A549 (cell line): ENCODE measurements at places on chromosomes 5 and 9.

DNA sequence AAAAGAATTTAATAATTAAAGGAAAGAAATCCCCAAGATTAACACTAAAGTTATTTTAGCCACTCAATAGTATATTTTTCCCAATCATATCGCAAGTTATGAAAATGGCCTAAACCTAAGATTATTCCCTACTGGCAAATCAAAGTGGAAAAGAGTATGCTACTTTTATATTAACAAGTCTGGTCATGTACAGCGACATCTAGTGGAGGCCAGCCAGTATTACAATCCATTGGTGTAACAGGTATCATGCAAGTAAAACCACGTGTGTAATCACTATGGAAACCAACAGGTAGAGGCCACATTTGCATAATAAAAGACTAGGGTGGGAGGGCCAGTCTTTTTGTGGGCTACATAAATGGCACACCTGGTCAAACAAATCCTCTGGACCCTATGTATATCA is 976.4 kb upstream of the CDH9 start:
- no peak for DNase-seq

GRCh38 chr9:130779153-130779855 is 55.8 kb upstream of the ABL1 start:
- no peak for DNase-seq

GRCh38 chr9:137030538-137031527 is 1.1 kb downstream of the FUT7 start:
- no peak for DNase-seq

DNA sequence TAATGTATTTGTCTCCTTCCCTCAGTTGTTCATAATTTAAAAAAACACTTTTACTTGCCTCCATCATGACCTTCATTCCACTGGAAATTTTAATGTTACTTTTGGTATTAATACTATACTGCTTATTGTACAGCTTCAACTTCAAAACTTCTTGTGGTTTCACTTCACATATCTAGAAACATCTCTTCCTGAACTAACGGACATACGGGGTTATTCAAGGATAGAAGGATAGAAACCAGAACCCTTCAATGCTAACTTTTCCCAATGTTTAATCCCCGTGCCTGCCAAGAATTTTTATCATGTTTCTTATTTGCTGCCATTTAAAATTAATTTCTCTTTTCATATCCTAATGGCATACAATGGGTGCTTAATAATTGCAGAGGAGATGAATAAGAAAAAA is 36.3 kb upstream of the SETD9 start:
- no peak for DNase-seq

DNA sequence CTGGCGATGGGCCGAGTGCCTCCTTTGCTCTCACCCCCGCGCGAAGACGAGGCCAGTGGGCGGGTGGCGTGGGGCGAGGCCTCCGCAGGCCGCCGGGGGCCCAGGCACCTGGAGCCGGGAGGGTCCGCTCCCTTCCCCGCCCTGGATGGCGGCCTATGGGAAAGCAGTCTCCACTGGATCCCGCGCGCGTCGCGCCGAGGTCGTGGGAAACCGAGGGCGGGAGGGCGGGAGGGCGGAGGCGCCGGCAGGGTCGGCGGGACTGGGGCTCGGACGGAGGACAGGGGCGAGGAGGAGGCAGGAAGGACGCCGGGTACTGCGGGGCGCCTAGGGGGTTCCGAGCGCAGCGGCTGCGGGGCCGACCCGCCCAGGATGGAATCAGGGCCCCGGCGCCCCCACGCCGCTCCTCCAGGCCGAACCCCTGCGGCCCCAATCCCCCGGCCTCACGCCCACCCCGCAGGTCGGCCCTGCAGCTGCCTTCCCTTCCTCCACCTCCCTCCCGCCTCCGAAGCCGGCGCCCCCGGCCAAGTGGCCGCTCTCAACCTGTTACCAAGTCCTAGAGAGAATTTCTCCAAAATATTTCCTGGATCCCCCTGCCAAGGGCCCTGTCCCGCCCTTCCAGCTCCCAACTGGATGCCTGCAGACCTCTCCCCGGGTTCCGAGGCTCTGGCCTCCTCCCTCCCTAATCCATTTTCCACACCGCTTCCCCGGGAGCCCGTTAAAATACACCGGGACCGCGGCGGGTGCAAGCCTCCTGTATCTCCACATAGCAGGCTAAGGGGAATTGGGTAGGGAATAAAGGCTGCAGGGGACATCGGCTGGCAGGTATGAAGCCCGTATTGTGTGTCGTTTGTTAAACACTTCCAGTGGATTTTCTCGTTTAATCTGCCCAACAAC is 146.3 kb downstream of the ERCC6L2 start:
- DNase-seq = no peak

DNA sequence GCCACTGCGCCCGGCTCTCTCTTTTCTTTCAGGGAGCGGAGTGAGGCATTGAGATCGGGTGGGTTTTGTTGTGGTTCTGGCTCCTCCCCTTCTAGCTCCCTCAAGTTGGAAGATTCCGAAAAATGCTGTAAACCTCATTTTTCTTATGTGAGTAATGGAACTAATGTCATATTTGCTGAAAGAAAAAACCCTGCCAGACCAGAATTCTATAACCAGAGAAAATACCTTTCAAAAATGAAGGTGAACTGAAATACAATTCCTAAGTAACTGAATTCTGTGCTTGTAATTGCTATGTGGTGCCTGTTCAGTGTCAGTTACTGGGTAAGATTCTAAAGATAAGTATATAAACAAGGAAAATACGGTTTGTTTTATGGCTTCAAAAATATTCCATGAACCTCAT is 30.9 kb upstream of the CDK20 start:
- DNase-seq = no peak
